ENCODE measurements at places on chromosomes 12 and 14. TPM values are rescaled to one million over a fixed set of nuclear protein-coding genes. Genes with fewer than 3 reads are reported as not detected.

- no peak for DNase-seq
Measured at GRCh38 chr12:19867970-19868369, 428.7 kb downstream of the AEBP2 start.

DNA sequence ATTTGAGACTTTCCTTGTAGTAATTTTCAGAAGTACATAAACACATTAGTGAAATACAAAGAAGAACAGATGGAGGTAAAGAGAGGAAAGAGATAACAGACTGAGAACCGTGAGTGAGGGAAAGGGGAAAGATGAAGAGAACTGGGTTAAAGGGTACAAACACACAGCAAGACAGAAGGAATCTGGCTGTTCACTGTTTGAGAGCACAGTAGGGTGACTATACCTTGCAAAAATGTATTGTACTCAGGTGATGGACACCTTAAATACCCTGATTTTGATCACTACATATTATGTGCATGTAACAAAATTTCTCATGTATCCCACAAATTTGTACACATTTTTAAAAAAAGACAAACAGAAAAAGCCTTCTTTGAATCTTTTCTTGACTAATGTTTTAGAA, 2.7 kb upstream of the TRHDE start:
- DNase-seq = no peak

GRCh38 chr14:81473456-81474147, 60.1 kb downstream of the SEL1L start:
- no peak for DNase-seq

DNA sequence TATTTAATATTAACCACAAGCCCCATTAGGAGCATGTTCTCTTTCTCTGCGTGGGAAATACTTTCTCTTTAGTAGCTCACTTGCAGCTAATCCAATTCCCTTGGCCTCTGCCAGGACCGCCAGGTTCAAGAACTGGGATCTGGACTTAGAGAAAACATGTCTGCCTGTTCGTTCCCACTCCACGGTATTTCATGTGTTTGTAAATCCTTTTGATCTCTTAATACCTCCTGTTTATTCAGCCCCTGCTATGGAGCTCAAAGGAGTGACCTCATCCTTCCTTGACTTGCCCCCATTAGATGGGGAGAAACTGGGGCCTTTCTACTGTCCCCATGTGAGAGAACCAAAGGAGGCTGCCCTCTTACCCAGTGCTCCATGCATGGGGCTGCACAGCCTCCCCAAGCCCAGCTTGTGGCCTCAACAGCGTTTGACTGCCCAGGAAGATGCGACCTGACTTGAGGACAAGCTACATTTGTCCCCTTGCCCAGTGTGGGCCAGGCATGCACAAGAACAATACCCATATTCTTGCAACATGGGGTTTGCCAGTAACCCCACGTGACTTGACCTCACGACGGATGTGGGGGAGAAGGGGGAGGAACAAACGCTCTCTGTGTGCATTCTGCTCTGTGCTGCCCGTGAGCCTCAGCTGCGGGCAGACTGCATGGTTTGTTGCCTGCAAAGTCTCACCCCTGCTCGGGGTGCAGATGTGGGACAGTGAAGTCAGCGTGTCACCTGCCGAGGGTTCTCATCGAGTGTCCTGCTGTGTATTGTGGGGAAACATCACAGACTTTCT, 30.3 kb downstream of the CD9 start:
- DNase-seq = no peak

DNA sequence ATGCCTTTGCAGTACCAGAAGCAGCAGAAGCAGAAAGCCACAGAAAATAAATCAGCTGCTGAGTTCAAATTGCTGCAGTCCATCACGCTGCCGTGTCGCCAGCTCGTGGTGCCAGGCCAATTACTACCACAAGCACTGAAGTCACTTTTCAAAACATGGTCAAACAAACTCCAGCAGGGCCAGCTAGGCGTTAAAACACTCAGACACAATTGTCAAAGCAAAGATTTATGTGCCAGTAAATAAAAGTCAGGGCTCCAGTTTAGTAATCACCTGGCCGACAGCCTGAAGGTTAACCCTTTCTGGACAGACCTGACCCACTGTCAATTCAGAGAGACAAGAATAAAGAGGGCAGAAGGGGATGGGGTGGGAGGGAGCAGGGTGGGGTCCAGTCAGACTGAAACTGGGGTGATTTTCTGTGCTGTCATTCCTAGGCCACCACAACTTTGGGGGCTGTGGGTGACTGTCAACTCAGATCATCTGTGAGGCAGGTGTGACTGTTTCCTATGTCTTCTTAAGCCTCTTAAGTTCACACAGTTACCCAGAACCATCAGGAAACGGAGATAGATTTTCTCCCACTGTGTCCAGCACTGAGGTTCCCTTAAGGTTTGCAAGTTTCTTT, 109.8 kb upstream of the FUT8 start:
- no peak for DNase-seq

GRCh38 chr14:73267474-73267873, 30.2 kb downstream of the PAPLN start:
- no peak for DNase-seq

- DNase-seq = no peak
Measured at GRCh38 chr14:74472601-74473000, 20.5 kb downstream of the NPC2 start.

DNA sequence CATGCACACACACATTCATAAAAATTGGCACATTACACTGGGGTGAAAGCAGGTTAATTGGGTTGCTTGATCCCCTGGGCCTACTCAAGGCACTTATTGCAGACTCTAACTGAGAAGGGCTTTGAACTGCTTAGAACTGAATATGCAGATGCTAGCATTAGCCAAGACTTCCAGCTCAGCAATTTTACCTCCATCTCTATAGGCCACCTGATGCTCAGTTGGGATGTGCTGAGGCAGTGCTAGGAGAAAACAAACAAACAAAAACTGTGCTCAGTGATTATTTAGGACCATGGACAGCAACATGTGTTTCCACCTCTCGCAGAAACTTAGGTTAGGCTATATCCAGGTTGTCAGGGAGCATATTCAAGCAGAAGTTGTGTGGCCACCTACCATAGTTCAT, 124.8 kb upstream of the WSCD2 start:
- no peak for DNase-seq

- no peak for DNase-seq
Measured at GRCh38 chr14:78308079-78308478, 137.9 kb downstream of the NRXN3 start.

DNA sequence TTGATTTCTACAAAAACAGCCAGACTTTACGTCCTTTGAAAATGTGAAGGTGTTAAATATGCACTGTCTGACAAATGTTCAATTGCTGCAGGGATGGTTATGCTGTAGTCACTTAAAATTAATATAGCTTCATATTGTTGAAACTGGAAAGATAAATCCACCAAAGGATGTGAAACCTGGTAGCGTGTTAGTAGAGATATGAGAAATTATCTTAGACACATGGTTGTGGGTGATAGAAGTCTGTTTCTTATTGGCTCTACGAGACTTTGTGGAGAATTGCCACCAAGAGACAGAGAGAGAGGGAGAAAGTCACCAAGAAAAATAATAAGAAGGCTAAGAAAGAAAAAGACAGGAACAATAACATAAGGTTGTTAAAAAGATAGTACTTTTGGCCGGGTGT, 2.6 kb upstream of the CAPRIN2 start:
- no peak for DNase-seq

DNA sequence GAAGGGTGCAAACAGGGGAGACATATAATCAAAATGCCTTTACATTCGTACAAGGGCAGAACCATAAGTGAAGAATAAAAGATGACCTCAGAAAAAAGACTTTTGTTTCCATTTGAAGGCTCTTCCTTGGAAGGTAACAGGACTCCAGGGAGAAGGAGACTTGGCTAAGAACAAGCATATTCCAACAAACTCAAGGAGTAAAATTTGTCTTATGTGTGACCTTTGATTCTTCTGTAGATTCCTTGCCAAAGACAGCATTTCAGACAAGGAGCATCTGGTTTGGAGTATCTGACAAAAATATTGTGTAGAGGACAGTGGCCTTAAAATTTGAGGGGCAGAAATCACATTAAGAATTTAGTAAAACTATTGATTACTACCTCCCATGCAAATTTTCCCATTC, 991.9 kb downstream of the FLRT2 start:
- no peak for DNase-seq

DNA sequence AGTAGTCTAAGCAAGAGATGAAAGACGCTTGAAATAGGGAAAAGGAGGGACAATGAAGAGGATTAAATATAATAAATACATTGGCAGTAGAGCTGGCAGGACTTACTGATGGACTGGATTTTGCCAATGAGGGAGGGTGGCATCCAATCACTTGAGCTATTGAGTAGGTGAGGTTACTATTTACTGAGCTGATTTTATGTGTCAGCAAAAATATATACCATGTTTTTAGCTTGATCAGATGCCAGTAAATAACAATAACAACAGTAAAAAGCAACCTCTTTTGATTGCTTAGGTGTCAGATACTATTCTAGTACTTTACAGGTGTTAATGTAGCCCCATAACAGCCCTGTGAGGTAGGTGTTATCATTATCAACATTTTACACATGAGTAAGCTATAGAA, 187.5 kb upstream of the LMNTD1 start:
- DNase-seq = no peak

- no peak for DNase-seq
Measured at GRCh38 chr12:19074700-19075099, 54.8 kb upstream of the PLEKHA5 start.

DNA sequence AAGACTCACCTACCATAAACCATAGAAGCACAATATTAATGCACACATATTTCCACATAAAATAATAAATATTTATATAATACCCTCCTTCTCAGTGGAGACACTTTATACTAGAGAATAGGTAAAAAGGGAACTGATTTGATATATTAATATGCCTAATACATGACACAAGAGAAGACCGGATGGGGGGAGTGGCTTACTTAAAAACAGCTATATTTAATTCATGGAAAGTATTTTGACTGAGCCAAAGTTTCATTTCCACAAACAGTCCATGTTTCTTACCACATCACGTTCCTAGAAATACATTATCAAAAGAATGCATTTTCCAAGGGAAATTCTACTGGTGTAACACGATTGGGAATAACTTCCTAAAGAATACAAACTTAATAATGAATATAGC, 63.4 kb downstream of the ITPR2 start:
- DNase-seq = no peak

The ASPG gene
- 1.4 TPM for total RNA-seq

The CMKLR1 gene
- 19.0 TPM for total RNA-seq

The FGF23 gene
- total RNA-seq = not detected

The NRXN3 gene
- total RNA-seq = 4.6 TPM

The APOF gene
- total RNA-seq = not detected

The RASAL1 gene
- total RNA-seq = 0.17 TPM
